ENCODE measurements at places on chromosomes 16 and 17.
A peak's percentile ranks its signal among the peaks of the same experiment; 100 is the strongest.

GRCh38 chr16:7992616-7993015, 597.7 kb downstream of the TMEM114 start:
- DNase-seq = no peak

GRCh38 chr16:49928176-49929041, 72.5 kb upstream of the ZNF423 start:
- DNase-seq = no peak

- no peak for DNase-seq
Observed at GRCh38 chr17:27603421-27603770, 27.6 kb upstream of the LGALS9 start.

- peak; percentile 32 for DNase-seq
Observed at GRCh38 chr16:76729525-76729924, 452.3 kb downstream of the CNTNAP4 start.

GRCh38 chr17:48055531-48056245, 7.5 kb downstream of the NFE2L1 start:
- no peak for DNase-seq

All from NCI-H2081 (cell line).